ENCODE measurements at places on chromosomes 16 and 17.

DNA sequence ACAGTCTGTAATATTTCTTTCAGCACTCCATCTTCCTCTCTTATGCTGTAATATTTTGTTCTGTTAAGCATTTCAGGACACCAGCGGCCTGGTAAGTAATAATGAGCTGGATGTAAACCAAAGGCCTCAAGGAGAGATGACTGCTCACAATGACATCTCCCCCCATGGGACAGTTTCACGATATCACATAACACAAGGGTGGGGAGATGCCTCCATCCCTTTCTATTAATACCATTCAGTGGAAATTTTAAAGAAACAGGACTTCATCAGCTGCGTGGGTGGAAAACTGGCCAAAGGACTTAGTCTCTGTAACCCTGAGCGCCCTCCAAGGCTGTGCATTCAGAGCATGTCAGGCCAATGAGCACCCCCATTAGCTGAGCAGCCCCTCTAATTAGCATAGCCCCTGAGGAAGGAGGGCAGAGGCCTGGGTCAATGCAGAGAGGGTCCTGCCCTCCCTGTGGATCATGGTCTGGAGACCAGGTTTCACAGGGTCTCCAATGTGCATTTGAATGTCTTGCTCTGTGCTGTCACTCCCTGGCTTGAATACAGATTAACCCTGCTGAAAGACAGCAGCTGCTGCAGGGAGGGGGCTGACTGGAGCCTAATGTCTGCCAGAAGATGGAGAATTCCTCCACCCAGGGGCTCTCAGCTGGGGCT is 156.4 kb downstream of the HS3ST2 start:
- no peak for DNase-seq

DNA sequence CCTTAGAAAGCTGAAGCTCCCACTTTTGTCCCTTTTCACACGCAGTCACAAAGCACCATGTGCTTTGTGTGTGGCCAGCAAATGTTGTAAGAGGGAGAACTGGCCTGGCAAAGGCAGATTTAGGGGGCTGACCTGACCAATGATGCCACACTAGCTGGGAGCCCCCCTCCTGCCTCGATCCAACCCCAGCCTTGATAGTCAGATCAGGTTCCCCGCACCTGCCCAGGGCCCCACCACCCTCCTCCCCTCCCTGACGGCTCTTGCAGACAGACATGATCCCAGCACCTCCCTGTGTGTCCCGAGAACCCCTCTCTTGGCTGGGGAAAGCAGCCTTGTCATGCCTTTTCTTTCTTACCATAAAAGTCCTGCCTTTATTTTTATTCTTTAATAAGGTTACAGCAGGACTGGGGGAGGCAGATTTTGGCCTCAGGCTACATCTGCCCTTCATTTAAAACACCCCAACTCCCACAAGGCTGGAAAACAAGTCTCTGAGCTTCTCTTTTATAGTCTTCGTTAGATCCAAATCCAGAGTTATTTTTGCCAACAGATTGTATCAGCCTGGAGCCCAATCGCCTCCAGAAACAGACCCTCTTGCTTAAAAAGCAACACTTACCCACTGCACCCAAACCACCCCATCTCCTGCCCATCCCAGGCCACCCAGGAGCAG is 201.8 kb upstream of the CDH5 start:
- DNase-seq = no peak

- DNase-seq = no peak
Measured at GRCh38 chr17:50611634-50612033, 23.0 kb upstream of the ABCC3 start.

- no peak for DNase-seq
Measured at GRCh38 chr16:88696441-88696840, 9.8 kb downstream of the RNF166 start.

- DNase-seq = no peak
Measured at GRCh38 chr17:41595585-41595984, 8.9 kb upstream of the KRT14 start.
